ENCODE measurements at places on chromosomes 2 and 18. TPM values are rescaled to one million over a fixed set of nuclear protein-coding genes. Genes with fewer than 3 reads are reported as not detected.

GRCh38 chr2:135617501-135618015 is 86.3 kb downstream of the R3HDM1 start:
- no peak for DNase-seq

DNA sequence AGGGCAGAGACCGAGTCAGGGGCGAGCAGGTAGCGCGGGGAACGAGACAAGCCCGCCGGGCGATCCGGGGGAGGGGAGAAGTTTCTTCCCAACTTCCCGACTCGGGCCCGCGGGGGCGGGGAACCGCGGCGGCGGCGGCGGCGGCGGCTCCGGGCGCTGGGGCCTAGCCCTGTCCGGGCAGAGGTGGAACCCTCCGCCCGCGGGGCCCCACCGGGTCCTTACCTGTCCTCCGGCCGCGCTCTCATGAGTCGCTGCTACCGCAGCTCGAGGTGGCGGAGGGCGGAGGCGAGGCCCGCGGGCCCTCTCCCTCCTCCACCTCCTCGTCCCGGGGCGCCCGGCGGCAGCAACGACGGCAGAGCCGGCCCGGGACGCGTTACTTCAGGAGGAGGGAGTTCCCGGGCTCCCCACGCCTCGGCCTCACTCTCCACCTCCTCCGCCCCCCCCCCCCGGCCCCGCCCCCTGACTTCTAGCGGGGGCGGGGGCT is at the start of gene YES1:
TSS of gene YES1 (minus strand) at position 351 of the 484 bp plus-strand sequence. CDS start 55,415 bp downstream, outside the sequence.
- DNase-seq: peak; percentile 73

DNA sequence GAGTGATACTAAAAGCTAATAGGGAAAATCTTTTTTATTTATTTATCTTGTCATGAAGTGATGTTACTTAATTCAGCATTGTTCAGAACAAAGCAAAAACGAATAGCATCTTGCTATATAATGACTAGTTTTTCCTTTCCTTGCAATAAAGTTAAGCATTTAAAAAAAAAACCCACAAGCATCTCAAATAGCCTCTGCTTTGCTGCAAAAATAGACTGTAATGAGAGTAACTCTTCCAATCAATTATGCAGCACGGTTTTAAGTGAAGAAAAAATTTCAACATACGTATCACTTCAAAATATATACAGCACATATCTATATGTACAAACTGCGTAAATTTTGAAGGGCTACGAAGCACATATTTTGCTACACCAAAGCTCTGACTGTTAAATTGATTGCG is 153.3 kb upstream of the VRK2 start:
- DNase-seq: no peak

DNA sequence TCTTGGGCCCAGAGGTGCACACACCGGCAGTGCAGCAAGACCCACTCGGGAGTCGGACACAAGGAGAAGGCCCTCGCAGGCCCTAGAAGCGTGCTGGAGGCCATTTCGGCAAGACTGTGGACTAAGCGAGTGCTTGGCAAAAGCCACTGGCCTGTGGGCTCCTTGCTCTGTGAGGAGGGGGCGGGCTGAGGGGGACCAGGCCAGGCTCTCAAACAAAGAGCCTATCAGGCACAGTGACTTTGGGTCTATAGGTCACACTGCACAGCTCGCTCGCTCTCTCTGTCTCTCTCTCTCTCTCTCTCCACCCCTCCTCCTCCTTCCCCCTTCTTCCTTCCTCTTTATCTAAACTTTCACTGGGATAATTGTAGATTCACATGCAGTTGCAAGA is 23.6 kb upstream of the ZCCHC2 start:
- no peak for DNase-seq

DNA sequence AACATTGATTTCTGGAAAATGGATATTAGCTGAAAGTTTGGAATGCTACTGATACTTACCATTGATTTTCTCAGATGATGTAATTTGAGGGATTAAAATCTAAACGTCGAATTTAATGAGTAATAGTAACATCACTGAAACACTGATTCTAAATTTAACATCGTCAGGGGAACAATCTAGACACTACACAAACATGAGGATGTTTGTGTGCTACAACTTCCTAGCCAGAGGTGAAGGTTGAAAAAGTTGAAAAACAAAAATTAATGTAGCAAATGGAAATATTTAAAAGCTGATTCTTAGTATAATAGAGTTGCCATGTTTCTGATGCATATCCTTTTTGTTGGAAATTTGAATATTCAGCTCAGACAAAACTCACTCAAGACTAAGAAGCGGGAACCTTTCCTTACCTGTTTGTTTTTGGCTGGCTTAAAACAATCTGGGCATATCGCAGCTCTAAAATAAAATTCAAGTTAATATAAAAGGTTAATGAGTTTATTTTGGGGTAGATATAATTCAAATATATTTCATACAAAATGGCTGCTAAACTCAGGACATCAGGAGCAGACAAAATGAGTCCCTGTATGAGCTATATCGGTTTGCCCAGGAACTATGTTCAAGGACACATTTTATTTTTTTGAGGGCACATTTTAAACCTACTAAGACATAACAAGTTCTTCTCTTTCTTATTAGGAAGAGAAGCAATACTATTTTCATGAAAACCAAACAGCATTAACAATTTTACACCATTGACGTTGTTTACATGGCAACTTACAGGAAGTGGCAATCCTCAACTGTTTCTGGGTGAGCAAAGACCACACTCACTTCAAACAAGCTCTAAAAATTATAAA is 52.6 kb upstream of the PEX13 start:
- DNase-seq: peak; percentile 14

Gene REV1
- 38.9 TPM for total RNA-seq

Gene NFATC1
- total RNA-seq: 17.0 TPM

Gene C2orf72
- under 0.01 TPM for total RNA-seq

Measured in dermis blood vessel endothelial cell (primary cell).